Posterior vena cava (tissue), 2 donors: ENCODE measurements at places on chromosomes 3 and 15. TPM values are rescaled to one million over a fixed set of nuclear protein-coding genes. Genes with fewer than 3 reads are reported as not detected.

ITIH1 gene
- total RNA-seq = 1.3 TPM

KNG1 gene
- total RNA-seq = 0.14 TPM

FANCD2OS gene
- total RNA-seq = not detected

MFAP1 gene
- 17.7 TPM for total RNA-seq

EXOG gene
- 14.7 TPM for total RNA-seq

CACNA2D3 gene
- 4.0 TPM for total RNA-seq

CLDN11 gene
- total RNA-seq = 41.5 TPM

STX19 gene
- total RNA-seq = not detected

DNA sequence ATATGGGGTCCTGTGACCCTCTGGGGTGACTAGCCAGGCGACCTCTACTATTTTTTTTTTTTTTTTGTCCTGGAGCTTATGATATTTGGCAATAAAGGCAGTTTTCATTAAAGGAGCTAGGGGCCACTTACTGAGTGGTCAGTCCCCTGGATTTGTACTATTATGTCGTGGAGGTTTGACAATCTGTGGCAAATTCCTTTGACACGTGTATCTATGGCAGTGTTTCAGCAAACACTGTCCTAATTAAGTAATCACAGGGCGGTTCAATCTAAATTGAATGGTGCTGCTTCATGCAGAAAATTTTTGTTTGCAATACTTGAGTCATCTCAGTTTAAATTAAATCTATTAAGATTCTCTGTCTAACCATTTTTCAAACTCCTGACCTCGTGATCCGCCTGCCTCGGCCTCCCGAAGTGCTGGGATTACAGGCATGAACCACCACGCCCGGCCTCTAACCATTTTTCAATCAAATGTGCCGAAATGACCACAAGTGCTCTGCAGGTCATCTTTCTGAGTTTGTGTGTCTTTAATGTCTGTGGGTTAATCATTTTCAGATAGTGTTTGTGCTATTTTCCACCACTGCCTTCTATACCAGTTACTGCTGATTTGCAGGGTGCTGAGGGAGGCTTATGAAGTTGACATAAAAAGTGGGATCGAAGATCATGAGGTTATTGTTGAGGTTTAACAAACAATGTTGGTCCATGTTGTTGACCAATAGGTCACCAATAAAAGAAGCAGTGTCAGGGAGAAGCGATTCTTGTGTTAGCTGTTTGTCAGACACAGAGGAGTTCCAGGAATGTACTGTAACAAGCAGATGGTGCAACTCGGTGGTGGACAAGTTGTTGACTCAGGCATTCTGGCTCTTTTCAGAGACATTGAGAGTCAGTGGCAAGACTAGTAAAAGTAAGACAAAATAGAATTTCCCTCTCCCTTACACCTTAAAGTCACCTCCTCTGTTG is 18.6 kb upstream of the SLC2A2 start:
- DNase-seq = no peak

DNA sequence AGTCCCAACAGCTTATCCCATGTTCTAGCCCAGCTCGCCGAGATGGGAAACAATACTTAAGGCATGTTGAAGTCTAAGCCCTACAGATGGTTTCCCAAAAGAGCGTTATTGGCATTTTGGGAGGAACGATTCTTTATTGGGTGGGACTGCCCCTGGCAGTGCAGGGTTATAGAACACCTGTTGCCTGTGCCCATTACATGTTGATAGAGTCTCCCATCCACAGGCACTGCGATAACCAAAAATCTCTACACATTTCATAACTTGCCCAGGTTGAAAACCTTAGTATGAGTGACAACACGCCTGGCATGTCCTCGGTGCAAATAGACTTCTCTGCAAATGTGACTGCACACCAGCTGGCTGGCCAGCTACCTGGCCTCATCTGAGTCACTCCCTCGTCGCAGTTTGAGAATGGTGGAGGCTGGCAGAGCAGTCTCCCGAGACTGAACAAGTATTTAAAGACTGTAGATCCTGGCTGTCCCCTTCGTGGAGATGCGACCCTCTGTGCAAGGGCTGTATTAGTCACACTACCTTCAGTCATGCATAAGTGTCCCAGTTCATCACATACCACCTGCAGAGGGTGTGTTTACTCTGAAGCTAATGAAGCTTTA is 18.7 kb downstream of the ZNF80 start:
- no peak for DNase-seq

DNA sequence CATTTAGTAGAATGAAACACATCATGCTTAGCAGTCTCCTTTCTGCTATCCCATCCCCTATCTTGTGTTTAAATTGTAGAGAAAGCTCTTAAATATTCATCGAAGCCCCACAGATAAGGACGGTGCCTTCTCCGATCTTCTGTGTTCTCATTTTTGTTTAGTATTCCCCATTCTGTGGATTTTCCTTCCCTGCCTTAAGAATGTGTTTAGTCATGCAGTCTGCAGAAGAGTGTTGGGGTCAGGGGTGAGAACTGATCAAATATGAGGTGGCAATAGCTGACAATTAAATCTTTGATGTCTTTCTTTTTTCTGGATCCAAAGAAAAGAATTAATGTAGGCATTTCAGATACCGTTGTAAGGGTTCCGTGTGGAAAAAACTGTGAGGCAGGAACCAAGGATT is 9.3 kb upstream of the ANKUB1 start:
- no peak for DNase-seq

- DNase-seq = no peak
Measured at GRCh38 chr3:31479431-31479830, 53.3 kb upstream of the STT3B start.

- DNase-seq = no peak
Measured at GRCh38 chr15:43029476-43029875, 76.4 kb downstream of the UBR1 start.

GRCh38 chr3:24420224-24420623 is 74.4 kb downstream of the THRB start:
- DNase-seq = no peak

GRCh38 chr15:66706840-66707239 is 4.8 kb downstream of the SMAD6 start:
- DNase-seq = no peak

GRCh38 chr3:70779296-70779695 is 466.9 kb upstream of the MDFIC2 start:
- no peak for DNase-seq

DNA sequence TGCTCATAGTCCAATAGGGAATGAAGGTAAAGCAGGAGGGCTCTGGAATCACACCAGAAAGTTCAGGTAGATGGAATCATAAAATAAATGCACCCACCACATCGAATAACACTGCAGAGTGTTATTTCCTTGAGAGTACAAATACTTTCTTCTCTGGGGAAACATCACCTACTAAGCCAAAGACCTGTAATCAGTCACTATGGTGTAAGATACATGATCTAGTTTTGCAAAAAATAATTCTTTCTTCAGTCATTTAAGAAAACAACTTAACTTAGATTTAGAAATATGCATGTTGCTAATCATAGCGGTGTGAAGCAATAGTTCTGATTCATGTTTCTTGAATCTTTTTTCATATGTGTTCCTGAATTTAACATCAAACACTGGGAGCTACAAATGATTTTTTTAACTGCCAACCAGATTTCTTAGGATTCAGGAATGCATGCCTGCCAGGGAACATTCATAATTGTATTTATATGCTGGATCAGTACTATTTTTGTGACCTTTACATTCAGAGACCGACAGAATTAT is 40.2 kb upstream of the MEIS2 start:
- no peak for DNase-seq

DNA sequence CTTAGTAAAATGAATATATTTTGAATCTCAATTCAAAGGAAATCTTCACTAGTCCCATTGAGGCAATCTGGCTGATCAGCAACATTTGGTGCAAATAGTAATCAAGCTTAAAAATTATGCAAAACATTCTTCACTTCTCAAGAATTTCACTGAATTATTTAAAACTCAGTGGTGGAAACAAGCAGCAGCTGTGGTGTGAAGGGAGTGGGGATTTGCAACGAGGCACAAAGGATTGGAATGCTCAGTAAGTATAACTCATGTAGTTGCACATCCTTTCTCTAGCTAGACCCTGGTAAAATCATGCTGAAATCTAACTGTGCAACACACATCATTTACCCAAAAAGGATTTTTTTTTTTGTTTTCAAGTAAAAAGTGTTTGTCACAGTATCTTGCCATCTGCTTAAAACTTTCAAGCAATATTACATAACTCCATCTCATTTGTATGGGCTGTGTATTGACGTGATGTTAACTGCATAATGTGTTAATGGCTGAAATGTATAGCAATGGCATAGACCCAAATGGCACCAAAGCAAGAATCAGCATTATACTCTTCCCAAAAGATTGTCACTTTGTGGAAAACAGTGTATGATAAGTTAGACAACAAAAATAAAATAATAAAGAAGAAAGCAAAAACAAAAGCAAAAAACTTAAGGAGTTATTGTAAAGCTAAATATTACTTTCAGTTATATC is 816.6 kb downstream of the EPHA3 start:
- no peak for DNase-seq

GRCh38 chr15:84979651-84980050 is 2.0 kb upstream of the PDE8A start:
- DNase-seq = no peak

GRCh38 chr3:19972054-19972453 is 25.2 kb downstream of the RAB5A start:
- no peak for DNase-seq

GRCh38 chr15:33369941-33370622 is 59.3 kb downstream of the RYR3 start:
- no peak for DNase-seq

- peak; percentile 78 for DNase-seq
Measured at GRCh38 chr3:159711560-159712333, 276.9 kb upstream of the IL12A start.

GRCh38 chr15:93070132-93070531 is 18.9 kb downstream of the RGMA start:
- no peak for DNase-seq

- no peak for DNase-seq
Measured at GRCh38 chr3:46876313-46877300, 914 bp upstream of the PTH1R start.

GRCh38 chr3:64687781-64688604 is at the start of gene ADAMTS9:
ADAMTS9 (minus strand) TSS chr3:64688000; CDS start chr3:64687657, 343 bp downstream.
- peak; percentile 89 for DNase-seq

DNA sequence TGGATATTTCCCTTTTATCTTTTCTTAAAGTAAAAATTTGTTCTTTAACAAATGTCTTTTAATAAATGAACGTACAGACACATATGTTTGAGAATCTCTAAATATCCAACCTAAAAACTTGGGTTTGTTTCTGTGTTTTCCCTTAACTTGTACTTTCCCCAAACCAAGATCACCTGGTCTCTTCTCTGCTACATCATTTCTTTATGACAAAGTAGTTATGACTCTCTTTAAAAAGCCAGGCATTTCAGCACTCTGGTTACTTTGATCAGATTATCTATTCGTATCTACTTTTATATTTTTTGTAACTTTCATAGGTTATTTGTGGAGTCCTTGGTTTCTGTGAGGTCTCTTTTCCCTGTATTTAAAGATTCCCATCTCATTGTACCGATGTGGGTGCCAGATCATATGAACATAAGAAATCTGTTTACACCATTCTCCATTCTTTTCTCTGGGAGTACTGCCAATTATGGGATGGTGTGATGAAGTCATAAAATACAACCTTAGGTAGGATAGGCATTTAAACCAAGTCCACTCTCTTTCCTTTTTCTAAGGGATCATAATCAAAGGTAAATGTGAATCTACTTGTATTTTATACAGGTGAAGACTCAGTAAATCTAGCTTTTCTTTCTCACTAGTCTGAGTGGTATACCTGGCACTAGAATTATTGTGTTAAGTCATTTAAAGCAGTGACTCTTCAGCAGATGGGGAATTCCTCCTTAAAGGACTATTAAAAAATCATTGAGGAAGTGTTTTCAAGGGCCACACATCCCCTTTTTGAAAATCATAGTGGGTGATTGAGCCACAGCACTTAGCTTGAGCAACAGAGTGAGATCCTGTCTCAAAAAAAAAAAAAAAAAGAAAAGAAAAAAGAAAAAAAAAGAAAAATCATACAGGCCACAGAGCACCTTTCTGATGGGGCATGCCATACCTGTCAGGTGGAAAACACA is 12.4 kb upstream of the NFKBIZ start:
- no peak for DNase-seq

DNA sequence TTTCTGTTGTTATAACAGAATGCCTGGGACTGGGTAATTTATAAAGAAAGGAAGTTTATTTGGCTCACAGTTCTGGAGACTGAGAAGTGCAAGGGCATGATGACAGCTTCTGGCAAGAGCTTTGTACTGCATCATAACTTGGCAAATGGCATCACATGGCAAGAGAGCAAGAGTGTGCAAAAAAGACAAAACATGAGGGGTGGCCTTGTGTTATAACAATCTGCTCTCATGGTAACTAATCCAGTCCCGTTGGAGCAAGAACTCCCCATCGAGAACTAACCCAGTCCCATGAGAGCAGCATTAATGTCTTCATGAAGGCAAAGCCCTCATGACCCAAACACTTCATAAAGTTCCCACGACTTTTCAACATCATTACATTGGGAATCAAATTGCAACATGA is 23.2 kb downstream of the SCN11A start:
- no peak for DNase-seq

DNA sequence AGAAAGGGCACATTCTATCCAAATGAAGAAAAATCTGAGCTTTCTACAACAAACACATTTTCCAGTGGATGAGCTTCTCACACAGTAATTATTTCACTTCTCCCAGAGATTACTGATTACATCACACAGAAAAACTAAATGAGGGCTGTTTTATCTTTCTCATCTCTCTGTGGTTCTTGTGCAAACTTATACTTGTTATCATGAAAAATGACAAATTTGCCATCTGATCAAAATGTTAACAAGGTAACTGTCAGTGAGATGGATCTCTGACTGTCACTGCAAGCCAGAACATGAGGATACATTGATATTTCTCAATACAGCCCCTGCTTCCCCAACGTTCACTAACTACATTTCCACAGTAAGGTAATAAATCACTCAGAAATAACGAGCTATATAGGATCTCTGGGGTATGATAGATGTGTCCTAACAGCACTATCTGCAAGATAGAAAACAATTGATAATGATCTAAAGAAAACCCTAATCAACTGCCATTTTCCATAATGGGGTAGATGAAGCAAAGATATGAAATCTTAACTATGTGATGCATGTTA is 829.3 kb upstream of the CFAP20DC start:
- DNase-seq = no peak

- DNase-seq = no peak
Measured at GRCh38 chr3:105013657-105014056, 353.1 kb upstream of the ALCAM start.

GRCh38 chr3:62318365-62318751 is 55.0 kb downstream of the FEZF2 start:
- peak; percentile 76 for DNase-seq
